ENCODE measurements at places on chromosomes 5 and 9.

DNA sequence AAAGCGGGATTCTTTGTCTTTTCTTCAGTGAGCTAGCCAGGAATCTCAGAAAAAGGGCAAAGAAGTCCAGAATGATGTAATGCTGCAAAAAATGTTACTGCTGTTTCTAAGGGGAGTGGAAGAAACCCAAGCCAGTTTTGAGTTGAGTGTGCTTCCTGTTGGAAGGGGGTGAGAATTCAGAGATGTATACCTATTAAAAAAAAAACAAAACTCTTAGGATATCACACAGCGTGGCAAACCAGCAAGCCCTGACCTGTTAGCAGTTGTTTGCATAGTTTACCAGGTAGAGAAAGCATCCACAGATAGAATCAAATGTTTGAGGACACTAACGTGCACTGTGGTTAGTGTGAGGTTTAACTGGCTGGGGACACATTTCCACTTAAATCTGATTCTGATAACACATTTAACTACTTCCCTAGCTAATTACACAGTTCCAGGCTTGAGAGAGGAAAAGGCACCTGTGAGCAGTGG lies 11.4 kb downstream of the BASP1 start:
- DNase-seq: no peak

- no peak for DNase-seq
Measured at GRCh38 chr9:82421498-82421897, 432.9 kb downstream of the SPATA31D1 start.

GRCh38 chr5:161410640-161411039 lies 135.9 kb downstream of the GABRB2 start:
- DNase-seq: no peak

GRCh38 chr5:56176871-56177533 lies 56.1 kb downstream of the ANKRD55 start:
- no peak for DNase-seq

DNA sequence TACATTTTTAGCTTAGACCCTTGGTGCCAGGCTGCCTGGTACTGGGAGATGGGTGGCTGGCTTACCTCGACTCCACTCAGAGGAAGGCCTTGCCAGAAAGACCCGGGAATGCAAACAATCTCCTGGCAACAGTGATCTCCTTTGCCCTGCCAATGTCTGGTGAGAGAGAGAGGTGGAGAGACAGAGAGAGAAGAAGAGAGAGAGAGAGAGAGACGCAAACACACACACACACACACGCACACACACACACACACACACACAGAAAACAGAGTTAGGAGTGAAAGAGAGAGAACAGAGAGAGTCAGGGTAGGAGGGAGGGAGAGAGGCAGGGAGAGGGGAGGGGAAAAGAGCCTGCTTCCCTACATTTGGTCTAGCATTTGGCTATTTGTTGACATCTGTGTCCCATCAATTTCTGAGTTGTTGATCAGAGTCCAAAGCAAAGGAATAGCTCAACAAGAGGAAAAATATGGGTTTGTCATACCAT lies 181.6 kb upstream of the MAP1B start:
- DNase-seq: no peak

DNA sequence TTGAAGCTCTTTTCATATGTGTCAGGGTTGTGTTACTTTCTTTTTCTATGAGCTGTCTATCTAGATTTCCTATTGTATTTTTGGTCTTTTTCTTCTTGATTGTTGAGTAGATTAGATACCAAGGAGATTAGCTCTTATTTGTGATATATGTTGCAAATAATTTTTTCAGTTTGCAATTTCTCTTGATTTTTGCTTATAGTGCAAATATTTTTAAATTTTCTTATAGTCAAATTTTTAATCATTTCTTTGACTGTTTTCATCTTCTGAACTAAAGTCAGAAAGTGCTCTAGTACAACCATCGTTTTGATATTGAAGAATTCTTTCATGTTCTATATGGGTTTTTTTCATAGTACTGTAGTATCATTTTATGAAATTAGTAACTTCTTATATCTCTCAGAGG lies 193.7 kb downstream of the OSTF1 start:
- DNase-seq: no peak

- no peak for DNase-seq
Measured at GRCh38 chr5:123264394-123264793, 158.8 kb downstream of the CEP120 start.

- DNase-seq: no peak
Measured at GRCh38 chr5:6505783-6506557, 57.3 kb downstream of the UBE2QL1 start.

DNA sequence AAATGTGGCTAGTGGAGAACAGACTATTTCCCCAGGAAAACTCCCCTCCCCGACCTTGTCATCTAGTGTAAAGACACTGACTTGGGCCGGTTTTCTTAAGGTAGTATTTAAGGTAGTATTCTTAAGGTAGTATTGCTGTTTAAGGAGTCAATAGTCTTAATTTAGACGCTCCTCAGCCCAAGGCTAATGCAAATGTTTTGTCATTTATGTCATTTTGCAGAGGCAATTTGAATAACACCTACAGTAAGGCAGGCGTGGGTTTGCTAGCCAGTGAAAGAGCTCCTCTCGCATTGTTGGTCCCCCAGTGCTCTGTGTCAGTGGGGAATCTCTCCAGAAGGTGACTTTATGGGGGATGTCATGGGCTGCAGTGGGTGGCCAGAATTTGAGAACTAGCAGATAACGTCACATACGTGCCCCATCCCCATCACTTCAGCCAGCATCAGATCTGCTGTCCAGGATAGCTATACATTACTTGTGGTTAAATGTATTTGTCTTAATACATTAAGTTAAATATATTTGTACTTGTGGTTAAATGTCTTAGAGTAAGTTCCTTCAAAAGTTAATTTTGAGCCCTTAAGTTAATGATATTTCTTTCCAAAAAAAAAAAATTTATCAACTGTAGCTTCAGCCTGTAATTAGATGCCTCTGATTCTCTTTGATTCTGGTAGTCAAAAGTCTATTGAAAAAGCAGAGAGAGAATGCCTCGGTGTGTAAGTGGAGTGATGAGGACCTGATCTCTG lies 2.6 kb downstream of the PPP1R26 start:
- DNase-seq: no peak

DNA sequence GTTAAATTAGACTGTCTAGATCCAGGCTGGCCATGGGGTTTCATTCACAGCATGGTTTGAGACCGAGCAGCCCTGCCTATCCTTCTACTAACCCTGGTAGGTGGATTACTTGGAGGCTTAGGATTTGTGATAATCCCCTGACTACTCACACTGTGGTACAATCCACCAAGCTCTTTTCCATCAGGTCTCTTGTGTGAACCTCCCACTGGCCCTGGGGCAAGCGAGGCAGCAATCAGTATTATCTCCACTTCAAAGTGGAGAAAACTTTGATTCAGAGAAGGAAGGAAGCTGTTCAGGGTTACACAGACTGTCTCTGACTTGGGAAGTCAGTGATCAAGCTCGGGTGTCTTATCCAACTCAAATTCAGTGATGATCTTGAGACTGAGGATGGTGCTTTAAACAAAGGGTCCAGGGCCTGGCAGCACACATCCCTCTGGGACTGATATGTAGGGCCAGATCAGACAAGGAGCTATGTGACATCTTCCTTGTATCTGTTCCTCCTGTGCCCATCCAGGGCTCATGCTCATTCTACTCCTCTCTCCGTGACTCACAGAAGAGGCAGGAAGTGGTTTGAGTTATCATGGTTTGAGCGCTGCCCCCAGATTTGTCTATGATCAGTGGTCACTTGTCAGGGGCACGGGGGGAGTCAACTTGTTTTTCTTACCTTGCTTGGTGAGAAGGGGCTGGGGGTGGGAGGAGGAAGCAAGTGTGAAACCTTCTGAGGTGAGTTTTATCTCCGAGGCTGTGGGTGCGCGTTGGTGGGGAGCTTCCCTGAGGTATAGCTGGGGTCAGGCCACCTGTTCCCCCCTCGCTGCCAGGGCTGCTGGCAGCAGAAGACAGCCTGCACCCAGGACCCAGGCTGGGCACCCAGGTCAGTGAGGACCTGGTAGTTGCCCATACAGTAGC lies 48.6 kb downstream of the RGS3 start:
- peak; percentile 78 for DNase-seq

- no peak for DNase-seq
Measured at GRCh38 chr5:57586649-57587048, 104.0 kb upstream of the ACTBL2 start.

- DNase-seq: no peak
Measured at GRCh38 chr5:126846344-126846743, 69.4 kb downstream of the LMNB1 start.

DNA sequence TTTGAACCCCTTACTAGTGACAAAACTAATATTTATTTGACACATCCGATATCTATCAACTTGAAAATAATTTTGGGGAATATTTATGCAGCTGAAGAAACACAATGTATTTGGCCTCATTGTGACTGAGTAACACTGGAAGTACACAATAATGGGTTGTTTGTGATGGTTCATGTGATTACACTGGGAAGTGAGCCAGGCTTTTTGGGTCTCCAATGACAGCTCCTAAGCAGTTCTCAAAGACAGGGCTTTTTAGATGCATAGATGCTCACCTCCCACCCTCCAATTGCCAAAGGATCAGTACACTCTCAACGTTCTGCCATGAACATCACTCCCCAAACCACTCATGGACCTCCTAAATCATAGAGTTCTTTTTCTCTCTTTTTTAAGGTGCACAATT lies 170.0 kb downstream of the SLC24A2 start:
- DNase-seq: no peak

DNA sequence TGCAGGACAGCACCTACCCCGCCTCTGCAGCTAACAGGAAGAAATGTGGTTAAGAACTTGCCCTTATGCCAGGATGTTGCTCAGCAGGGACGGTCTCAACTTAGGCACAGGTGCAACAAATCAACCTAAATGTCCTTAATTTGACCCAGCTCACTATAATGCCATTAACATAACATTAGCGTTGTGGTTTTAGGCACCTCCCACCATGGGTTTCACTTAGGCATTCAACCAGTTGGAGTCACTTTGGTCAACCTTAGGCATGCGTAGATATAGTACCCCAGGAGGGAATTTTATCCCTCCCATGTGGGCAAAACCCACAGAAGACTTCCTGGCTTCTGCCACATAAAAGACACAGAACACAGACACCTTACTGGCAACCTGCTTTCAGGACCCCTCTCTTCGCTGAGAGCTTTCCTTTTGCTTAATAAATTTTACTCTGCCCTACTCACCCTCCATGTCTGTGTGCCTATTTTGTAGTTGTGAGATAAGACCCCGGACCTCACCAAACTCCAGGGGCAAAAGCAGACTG lies 8.7 kb upstream of the ERAP1 start:
- peak; percentile 87 for DNase-seq

DNA sequence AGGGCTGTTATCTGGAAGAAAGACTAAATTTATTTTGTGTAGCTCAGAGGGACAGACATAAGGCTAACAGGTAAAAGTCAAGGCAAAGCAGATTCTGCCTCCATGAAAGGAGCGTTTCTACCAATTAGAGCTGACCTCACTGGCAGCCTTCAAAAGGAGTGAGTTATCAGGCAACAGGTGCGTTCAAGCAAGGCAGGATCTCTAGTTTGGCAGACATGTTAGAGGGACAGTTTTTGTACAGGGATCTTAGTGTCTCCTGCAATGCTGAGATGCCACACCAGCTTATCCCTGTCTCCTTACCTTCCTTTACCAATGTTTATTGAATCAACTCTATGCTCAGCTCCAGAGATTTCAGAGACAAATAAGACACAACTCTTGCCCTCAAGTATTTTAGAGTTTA lies 73.8 kb downstream of the NRG2 start:
- DNase-seq: no peak

DNA sequence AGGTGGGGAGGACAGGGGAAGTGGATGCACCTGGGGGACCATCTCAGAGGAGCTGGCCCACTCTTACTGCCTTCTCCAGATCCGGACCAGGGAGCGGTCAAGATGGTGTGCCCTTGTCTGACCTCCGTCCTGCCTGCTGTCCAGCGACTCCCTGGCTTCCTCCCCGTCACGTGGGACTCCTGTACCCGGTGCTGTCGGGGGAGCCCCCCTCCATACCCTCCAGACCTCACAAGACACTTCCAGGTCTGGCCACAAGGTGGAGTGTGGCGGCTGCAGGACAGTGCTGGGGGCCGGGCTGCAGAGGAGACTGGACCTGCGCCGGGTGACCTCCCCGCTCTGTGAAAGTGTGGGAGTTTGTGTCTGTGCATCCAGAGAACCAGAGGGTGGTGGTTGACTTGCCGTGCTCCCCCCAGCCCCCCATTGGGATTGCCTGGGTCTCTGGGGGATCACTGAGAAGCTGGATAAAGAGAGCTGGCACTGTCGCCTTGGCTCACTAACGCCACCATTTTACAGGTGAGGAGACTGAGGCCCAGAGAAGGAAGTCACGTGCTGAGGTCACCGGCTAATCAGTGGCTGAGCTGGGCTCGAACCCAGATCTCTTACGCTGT lies 1.9 kb upstream of the CRB2 start:
- DNase-seq: peak; percentile 54

DNA sequence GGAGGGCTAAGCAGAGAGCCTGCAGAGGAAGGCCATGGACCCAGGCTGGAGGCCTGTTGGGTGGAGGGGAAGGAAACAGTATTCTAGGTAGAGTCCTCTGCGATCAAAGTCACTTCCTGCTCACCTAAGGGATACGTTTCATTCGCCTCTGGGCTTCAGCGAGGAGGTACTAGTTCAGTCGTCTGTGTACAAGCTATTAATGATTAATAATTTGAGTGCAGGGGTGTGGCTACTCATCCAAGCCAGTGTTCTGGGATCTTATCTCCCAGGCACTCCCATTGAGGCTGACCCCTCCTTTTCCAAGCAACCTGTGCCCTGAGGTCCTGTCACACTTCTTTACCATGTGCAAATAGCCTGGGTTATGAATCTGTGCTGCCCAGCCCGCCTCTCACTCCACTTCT lies 25.2 kb downstream of the RALGPS1 start:
- DNase-seq: no peak

- DNase-seq: no peak
Measured at GRCh38 chr5:2184563-2185540, 302.1 kb upstream of the IRX4 start.
